ENCODE measurements at places on chromosomes 11 and 22. TPM values are rescaled to one million over a fixed set of nuclear protein-coding genes. Genes with fewer than 3 reads are reported as not detected.

The TP53I11 gene
- 92.7 TPM for total RNA-seq

The UBQLNL gene
- 0.21 TPM for total RNA-seq

The CWC15 gene
- total RNA-seq, result 63.6 TPM

The GNG3 gene
- not detected for total RNA-seq

The INSC gene
- total RNA-seq, result 0.91 TPM

The HEPHL1 gene
- total RNA-seq, result not detected

The HBB gene
- total RNA-seq, result 190 TPM

The XNDC1N gene
- 6.0 TPM for total RNA-seq

The TRPC6 gene
- total RNA-seq, result 0.18 TPM

The TMEM191B gene
- total RNA-seq, result not detected

The SMTNL1 gene
- total RNA-seq, result not detected

The TREH gene
- total RNA-seq, result not detected

The SLC15A3 gene
- total RNA-seq, result 21.1 TPM

The CD6 gene
- 1.0 TPM for total RNA-seq

The HEPN1 gene
- not detected for total RNA-seq

The ADAMTS8 gene
- total RNA-seq, result 1.2 TPM

The BTG4 gene
- total RNA-seq, result not detected

The KRTAP5-4 gene
- total RNA-seq, result not detected

The PNPLA5 gene
- not detected for total RNA-seq

The SLC22A25 gene
- not detected for total RNA-seq

The EHF gene
- total RNA-seq, result 0.20 TPM

The COMMD9 gene
- 36.9 TPM for total RNA-seq

The VSIG10L2 gene
- total RNA-seq, result 0.50 TPM

The HBG1 gene
- total RNA-seq, result not detected

The APOA5 gene
- total RNA-seq, result not detected

The CHRM4 gene
- total RNA-seq, result not detected

The FXYD6 gene
- 36.1 TPM for total RNA-seq

The KRTAP5-2 gene
- total RNA-seq, result not detected

The IL18 gene
- 4.2 TPM for total RNA-seq

The TPBGL gene
- 0.09 TPM for total RNA-seq

The LRRC10B gene
- total RNA-seq, result 0.09 TPM

The IGF2 gene
- total RNA-seq, result 53.7 TPM

The OR8G1 gene
- not detected for total RNA-seq

The FAM180B gene
- not detected for total RNA-seq
